ENCODE measurements at places on chromosomes 5 and 9.

GRCh38 chr9:107020040-107020530, 157.1 kb downstream of the ZNF462 start:
- no peak for DNase-seq

DNA sequence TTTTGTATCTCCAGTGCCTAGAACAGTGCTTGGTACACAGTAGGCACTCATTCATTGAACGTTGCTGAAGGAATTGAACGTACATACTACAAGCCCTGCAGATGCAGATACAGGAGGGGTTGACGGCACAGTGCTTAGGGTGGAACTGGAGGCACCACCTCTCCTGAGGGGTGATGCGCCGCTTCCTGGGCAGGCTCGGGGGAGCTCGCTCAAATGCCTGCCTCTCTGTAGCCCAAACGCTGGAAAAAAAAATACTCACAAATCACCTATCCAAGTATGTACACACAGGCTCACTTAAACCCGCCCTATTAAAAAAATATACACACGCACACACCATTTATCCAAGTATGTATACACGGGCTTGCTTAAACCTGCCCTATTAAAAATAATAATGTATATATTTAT, 536 bp upstream of the COMMD10 start:
- DNase-seq = peak; percentile 4

DNA sequence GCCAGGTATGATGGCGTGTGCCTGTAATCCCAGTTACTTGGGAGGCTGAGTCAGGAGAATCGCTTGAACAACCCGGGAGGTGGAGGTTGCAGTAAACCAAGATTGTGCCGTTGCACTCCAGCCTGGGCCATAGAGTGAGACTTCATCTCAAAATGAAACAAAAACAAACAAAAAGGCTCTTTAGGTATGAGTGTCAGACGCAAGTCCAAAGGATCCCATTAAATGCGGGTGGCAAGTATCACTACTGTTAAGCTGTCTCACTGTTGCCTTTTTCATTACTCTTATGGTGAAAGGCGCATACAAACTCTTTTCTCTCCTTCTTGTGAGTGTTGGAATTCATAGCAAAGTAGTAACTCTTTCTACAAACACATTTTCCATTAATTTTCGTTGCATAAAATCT, 688.5 kb upstream of the CHD1 start:
- no peak for DNase-seq

DNA sequence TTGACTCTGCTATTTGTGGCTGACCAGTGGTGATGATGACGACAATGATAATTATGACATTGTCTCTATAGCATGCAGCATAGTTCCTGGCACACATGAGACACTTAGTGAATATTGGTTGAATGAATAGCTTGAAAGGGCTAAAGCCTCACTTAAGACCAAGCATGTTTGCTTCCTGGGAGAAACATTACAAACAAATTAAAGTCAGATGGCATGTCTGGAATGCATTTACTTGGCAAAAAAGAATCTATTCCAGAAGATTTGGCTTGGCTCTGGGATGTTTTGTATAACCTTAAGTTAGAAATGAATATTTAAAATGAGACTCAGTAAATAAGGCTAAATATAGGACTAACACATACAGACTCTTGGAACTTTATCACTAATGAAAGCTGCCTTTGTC, 21.6 kb downstream of the GAS1 start:
- DNase-seq = no peak

DNA sequence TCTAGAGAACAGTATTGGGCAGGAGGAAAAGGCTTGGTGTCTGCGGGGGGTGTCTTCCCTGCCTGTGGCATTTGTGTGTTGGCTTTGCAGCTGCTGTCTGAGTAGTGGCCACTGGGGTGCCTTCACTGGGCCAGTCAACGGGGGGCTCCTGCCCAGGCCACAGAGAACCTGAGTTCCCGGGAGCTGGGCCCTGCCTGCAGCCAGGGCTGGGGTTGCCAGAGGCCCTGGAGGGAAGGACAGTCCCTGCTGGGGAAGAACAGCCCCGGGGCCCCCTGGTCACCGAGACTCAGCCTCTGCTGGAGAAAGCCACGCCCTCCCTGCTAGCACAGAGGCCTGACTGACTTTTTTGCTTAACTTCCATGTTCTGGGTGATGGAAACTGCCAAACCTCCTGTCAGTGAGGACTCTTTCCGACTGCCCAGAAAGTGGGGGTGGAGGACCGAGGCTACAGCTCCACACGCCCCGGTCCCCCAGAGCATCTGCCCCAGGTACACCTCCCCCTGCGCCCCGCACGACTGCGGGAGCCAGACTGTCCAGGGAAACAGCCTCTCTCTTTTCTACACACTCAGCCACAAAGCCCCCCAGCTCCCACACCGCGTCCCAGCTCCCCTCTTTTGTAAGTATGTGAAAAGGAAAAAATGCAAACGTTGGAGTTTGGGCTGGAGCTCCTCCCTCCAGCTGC, 133.4 kb downstream of the DAB2IP start:
- DNase-seq = no peak

- no peak for DNase-seq
Observed at GRCh38 chr9:21070906-21071305, 6.8 kb downstream of the IFNB1 start.
